ENCODE measurements at places on chromosomes 6 and 20.

GRCh38 chr20:21521596-21522480, 8.0 kb upstream of the NKX2-2 start:
- no peak for DNase-seq

DNA sequence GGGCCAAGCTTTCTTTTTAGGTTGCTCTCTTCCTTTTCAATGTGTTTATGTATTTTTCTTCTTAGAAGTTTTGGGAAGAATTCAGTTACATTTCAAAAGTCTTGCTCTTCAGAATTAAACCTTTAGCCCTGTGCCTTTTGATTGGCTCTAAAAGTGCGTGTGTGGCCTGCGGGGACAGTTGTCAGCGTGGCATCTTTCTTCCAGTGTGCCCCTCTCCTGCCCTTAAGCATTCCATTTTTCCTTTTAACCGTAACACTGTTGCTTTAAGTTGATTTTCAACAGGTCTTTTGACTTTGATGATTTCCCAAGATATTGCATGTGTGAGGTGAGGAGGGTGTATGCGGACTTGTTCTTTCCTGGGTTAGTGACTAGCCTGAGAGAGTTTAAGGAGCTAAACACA, 999.1 kb upstream of the FLRT3 start:
- DNase-seq, result no peak

DNA sequence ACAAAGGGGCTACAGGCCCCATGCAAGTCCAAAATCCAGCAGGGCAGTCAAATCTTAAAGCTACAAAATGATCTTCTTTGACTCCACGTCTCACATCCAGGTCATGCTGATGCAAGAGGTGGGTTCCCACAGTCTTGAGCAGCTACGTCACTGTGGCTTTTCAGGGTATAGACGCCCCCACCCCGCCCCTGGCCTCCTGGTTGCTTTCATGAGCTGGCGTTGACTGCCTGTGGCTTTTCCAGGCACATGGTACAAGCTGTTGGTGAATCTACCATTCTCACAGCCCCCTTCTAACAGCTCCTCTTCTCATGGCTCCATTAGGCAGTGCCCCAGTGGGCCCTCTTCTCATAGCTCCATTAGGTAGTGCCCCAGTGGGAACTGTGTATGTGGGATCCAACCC, 47.0 kb downstream of the NT5E start:
- DNase-seq, result no peak

DNA sequence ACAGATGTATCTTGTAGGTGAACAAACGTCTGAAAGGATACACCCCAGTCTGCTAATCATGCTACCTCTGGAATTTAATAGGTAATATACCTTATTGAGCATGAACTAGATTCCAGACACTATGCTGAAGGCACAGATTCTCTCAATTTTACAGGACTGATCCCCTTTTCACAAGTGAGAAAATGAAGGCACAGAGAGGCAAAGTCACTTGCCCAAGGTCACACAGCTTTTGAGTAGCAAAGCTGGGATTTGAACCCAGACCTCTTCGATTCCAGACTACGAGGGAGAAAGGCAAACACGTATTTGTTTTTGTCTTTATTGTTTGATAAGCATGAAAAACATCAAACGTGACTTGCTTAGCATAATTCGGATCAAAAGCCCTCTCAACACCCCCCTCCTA, 34.4 kb upstream of the PMEPA1 start:
- no peak for DNase-seq

- DNase-seq, result no peak
Observed at GRCh38 chr6:96899019-96899418, 1.3 kb upstream of the NDUFAF4 start.

DNA sequence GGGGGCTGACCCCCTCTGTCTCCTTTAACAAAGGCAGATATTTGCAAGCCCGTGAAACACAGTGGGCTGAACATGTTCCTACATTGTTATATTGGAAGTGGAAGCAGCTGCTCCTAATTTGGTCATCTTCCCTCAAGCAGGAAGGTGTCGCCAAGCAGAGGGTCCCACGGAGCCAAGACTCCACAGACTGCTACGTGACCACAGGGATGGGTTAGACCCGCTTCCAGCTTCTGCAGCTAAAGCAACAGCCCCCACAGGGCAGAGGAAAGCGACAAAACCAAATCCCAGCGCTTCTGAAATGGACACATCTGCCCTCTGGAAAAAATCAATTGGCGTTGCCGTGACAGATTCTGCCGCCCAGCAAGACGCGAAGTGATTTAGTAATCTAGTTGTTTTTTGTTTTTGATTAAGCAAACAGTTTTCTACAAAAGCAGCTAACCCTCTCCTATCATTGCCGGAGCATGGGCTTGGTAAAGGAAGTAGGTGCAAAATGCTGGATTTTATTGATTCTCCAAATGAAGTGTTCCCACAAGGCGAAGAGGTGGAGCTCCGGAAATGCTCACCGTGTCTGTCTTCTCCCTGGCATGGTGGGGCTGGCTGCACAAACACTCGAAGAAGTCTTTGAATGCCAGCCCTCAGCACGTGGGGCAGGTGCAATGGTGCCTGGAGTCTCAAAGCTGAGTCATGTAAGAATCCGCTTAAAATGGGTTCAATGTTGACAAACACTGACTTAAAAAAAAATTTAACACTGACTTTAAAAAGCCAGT, 79.4 kb upstream of the FRMD1 start:
- DNase-seq, result peak; percentile 79

DNA sequence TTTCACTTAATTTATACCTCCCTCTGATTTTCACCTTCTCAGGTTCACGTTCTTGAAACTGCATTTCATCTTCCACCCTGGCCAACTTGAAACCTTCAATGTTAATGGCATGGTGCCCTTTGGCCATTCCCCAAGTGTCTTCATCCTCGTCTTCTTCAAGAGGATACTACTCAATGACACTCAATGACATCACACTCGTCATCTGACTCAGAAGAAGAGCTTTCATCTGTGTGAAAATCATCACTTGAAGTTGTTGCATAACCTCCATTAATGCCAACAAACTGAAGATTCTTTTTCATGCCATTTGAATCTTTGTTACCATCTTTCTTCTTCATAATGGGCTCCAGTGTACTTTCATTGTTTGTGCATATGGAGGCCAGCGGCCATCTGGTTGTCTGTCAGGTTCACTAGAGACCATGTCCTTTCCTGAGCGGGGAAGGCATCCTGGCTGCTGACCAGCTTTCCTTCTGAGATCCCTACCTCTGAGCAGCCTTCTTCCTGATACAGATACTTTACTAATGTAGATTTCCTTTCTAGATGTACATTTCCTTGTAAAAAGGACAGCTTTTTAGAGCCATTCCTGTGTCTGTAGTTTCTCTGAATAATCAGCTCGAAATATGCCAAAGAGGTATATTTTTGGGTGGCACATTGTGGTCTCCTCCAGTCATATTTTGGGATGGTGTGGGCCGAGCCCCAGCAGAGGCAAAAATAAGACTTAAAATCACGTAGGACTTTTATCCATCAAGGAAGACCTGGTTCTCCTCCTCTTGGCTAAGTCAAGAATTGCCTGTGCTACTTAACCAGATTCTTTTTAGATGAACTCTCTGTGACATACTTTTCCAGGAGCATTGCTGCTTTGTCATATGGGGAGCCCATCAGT, 21.3 kb downstream of the TRMT6 start:
- DNase-seq, result no peak

GRCh38 chr6:73182021-73182607, 43.2 kb downstream of the KHDC1L start:
- DNase-seq, result no peak

- DNase-seq, result no peak
Observed at GRCh38 chr6:157990321-157991066, 8.8 kb downstream of the SYNJ2 start.

DNA sequence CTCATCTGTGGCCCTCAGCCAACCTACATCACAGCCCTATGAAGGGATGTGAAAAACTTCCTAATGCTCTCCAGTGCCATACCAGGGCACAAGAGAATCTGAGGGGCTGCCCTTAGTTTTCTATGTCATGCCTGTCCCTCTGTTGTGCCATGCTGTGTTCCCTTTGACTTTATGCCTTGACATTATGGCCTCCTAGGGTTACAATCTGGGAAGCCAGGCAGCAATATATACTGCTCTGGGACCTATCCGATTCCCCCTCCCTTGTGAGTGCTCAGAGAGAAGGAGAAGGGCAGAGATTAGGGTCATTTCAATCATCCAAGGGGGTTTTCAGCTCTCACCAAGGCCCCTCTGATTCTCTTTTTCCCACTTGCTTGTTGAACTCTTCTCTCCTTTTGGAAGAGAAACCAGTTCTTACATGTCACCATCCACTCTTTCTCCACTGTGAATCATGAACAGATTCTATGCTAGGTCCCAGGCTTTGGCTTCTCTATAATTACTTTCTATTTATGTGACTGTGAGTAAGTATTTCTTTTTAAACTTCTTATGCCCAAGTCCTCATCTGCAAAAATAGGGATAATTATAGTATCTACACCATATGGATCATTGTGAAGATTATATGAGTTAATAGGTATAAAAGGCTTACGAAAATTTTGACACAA, 14.2 kb upstream of the FRK start:
- DNase-seq, result no peak

DNA sequence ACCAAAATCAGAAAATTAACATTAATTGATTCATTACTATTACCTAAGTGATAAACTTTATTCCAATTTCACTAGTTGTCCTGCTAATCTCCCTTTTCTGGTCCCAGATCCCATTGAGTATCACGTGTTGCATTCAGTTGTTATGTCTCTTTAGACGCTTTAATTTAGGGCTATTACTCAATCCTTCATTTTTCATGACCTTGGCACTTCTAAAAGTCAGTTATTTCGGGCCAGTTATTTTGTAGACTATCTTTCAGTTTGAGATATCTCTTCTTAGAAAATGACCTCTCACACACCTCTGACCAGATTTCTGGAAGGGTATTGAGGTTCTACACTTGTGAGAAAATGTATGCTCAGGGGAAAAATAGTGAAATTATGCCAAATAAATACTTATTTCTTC, 34.0 kb upstream of the TASP1 start:
- no peak for DNase-seq

DNA sequence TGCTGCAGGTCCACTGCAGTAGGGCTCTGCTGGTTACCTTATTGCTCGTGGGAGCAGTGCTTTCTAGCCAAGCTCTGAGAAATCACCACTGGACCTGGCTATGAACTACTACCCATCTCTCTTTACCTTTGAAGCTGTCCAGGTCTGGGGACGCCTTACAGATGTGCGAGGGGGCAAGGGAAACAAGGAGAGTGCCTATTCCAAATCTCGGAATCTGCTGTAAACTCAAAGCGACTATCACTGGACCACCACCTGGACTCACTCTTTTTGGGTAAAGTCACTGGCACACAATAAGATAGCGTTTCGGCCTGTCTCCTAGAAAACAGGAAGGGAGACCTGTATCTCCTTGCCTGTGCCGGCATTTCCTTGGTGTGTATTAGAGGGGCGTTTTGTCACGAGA, 5.3 kb downstream of the NRN1 start:
- DNase-seq, result no peak

GRCh38 chr6:98215531-98215930, 618.8 kb upstream of the POU3F2 start:
- no peak for DNase-seq

DNA sequence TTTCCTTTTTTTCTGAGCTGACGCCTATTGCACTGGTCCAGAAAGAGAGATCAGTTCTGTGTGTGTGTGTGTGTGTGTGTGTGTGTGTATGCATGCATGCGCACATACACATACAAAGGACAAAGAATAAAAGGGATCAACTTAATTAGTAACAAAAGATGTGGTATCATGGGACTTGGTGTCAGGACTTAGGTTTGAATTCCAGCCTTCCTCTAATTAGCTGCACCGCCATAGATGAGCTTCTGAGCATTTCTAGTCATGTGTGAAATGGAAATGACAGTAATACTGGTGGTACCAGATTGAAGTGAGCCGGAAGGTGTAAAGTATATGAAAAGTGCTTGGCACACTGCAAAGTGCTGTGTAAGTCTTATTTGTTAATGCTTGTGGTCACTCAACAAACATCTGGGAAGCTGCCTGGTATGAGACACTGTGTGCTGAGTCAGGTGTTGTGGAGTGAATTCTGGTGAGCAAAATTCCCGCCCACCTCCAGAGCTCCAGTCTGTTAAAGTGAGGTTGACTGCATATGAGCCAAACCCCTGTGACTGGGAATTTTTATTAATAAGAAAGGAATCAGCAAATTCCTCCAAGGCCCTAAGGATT, 12.4 kb downstream of the DAAM2 start:
- peak; percentile 64 for DNase-seq
